ENCODE measurements at places on chromosomes 16 and 17. TPM values are rescaled to one million over a fixed set of nuclear protein-coding genes. Genes with fewer than 3 reads are reported as not detected.

The ABCA10 gene
- total RNA-seq, result 0.14 TPM

The GDPD3 gene
- total RNA-seq, result 0.50 TPM

The ADAP2 gene
- total RNA-seq, result 9.7 TPM

The AURKB gene
- 21.6 TPM for total RNA-seq

The ASPA gene
- not detected for total RNA-seq

The ITGAD gene
- total RNA-seq, result not detected

The SLC6A2 gene
- total RNA-seq, result not detected

The PRSS27 gene
- 3.1 TPM for total RNA-seq

The HS3ST3B1 gene
- total RNA-seq, result 25.2 TPM

The GINS2 gene
- total RNA-seq, result 6.5 TPM

The RMI2 gene
- 5.6 TPM for total RNA-seq

The MMP25 gene
- total RNA-seq, result not detected

The MT1E gene
- total RNA-seq, result 75.8 TPM

The GP2 gene
- not detected for total RNA-seq

The KRT25 gene
- not detected for total RNA-seq

The SMPD3 gene
- 0.38 TPM for total RNA-seq

The TBC1D28 gene
- not detected for total RNA-seq

The GCGR gene
- not detected for total RNA-seq

The KRT23 gene
- 24.2 TPM for total RNA-seq

The SRR gene
- 24.4 TPM for total RNA-seq

The NPIPB4 gene
- 19.8 TPM for total RNA-seq
